ENCODE measurements at places on chromosomes 1 and 21.

- no peak for DNase-seq
These were observed 31.1 kb upstream of the BACH1 start for GRCh38 chr21:29267666-29268065.

DNA sequence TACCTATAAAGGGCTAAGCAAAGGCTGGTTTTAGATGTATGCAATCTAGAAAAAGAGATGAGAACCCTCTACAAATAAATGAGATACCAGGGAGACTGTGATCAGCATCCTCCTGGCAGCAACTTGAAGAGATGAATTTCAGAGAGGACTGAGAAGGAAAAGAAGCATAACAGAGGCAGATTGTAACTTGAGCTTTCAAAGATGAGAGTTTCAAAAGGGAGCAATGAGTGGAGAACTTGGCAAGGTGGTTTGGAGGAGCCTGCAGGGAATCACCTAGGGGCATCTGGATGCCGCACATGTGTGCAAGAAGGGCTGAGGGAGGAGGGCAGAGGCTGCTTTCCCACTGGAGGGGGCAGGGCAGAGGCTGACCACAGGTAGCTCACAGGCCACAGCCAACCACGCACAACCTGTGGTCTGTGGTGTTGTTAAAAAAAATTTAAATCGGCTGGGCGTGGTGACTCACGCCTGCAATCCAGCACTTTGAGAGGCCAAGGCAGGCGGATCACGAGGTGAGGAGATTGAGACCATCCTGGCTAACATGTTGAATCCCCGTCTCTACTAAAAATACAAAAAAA lies 50.2 kb downstream of the PCNX2 start:
- DNase-seq = no peak

- DNase-seq = no peak
These were observed 36.8 kb downstream of the CDC7 start for GRCh38 chr1:91537281-91537986.

DNA sequence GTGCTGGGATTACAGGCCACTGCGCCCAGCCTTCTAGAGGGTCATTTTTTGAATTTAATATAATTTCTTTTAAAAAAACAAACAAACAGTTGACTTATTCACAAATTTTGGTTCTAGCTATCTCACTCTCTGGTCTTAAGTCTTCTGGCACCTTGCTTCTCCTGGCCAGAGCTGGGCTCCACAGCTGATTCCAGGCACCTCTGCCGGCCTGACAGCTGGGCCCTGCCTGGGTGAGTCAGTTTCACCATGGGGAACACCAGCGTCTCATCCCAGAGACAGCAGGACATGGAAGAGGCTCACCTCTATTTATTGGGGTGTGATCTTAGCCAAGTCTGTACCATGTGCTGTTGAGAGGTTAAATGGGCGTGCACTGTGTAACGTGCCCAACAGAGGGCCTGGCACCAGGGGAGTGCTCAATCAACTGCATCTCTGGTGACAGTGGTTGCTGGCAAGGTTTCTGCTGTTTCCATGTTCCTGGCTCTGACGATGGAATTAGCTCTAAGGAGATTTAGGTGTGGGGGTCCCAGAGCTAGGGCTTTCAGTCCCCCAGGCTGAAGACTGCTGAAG lies 956 bp downstream of the CPLANE2 start:
- DNase-seq = no peak

DNA sequence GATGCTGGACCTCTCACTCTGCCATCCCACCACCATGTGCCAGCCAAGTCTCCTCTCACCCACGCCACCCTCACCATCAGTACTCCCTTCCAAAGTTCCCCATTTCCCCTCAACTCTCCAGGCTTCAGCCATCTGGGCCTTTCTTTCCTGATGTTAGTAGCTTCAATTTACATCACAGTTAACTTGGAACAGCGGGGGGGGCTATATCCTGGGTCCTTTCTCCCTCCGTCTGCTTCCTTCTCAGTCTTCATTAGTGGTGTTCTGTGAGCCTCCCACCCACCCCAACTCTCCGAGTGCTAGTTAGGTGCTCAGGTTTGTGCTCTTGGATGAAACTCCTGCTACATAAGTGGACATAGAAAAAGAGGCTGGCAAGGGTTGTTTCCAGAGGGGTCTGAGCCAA lies 31.9 kb downstream of the KCNC4 start:
- DNase-seq = no peak
